ENCODE measurements at places on chromosomes 6 and 20.
A peak's percentile ranks its signal among the peaks of the same experiment; 100 is the strongest.

- no peak overlapping the region for H3K27ac ChIP-seq
- H3K27me3 ChIP-seq = no peaks in the 10 kb centered on the region
- no peaks in the 10 kb centered on the region for H3K4me1 ChIP-seq
Observed at GRCh38 chr6:105178110-105178509, 1.7 kb downstream of the POPDC3 start.

- no peak overlapping the region for H3K27ac ChIP-seq
- no peak for DNase-seq
- H3K27me3 ChIP-seq = no peaks in the 10 kb centered on the region
- H3K4me1 ChIP-seq = peaks cover 2% of the 10 kb centered on the region
- H3K36me3 ChIP-seq = no peaks in the 10 kb centered on the region
- no peak overlapping the region for H3K4me3 ChIP-seq
Observed at GRCh38 chr20:58076405-58076804, 152.0 kb downstream of the ANKRD60 start.

DNA sequence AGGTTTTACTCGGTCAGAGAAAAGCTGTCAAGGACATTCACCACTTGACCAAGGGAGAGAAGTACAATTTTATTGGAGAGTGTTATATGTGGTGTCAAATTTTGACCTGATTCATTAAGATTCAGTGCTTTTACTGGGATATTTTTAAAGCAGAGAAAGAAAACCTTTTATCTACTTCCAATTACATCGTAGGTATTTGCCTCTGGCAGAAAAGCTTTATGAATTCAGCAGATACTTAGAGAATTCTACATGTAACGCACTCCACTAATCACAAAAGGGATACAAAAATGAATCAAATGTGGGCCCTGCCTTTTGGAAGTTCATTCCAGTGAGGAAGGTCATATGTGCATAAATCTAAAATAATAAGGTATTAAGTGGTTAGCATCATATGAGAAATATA lies 133.7 kb downstream of the STXBP5 start:
- H3K36me3 ChIP-seq = no peaks in the 10 kb centered on the region
- H3K4me1 ChIP-seq = no peaks in the 10 kb centered on the region
- no peak overlapping the region for H3K4me3 ChIP-seq

DNA sequence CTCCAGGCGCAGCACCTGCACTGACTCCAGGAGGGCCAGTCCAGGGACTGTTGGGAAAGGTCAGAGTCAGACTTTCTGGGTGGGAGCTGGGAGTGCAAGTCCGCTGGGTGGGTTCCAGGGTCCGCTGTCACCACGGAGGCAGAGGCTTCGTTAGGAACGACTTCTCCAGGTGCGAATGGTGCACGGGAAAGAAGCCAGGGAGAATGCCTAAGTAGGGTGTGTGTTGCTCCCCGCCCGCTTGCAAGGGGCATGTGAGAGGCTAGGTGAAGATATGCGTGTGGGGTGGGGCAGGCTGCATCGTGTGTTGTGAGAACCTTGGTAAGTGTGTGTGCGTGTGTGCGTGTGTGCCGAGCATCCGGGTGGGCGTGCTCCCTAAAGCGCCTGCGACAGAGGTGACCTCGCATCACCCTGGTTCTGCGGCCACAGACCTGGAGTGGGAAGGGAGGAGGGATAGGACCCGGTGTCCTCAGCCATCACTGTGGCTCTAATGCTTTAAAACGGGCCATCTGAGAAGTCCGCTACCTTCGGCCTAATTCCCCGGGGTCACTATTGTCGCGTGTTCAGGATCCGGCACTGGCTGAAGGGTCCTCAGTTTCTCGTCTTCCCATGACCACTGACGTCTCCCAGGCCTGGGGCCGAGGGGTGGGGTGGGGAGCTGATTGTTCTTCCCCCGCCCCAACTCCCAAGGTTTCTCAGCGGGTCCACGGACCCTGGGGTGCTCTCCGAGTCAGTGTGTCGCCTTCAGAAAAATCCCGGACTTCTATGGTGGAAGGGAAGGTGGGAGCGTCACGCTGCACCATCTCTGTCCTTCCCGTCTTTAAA lies 6.1 kb downstream of the SLC32A1 start:
- no peaks in the 10 kb centered on the region for H3K36me3 ChIP-seq
- peaks cover 48% of the 10 kb centered on the region for H3K27me3 ChIP-seq
- H3K4me3 ChIP-seq = no peak overlapping the region
- H3K27ac ChIP-seq = no peak overlapping the region
- peaks cover 2% of the 10 kb centered on the region for H3K4me1 ChIP-seq

DNA sequence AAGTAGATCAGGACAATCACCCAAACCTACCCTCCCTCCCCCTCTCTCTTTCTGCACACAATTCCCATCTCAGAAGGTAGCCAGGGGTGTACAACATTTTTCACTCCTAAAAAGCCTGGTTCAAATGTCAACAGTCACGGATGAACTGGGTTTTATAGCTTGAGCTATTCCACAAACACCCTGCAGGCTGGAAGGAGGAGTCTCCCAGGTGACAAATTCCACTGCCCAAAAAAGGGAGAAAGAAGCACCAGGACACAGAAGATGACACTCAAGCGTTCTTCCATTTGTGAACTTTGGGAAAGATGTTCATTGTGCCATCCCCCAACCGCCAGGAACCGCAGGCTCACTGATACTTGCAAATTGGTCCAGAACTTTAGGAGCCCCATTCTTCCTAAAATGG lies 111.5 kb upstream of the NFATC2 start:
- no peaks in the 10 kb centered on the region for H3K36me3 ChIP-seq
- peak; percentile 61 for DNase-seq
- H3K27ac ChIP-seq = no peak overlapping the region
- H3K27me3 ChIP-seq = no peaks in the 10 kb centered on the region
- H3K4me1 ChIP-seq = peaks cover 1% of the 10 kb centered on the region

DNA sequence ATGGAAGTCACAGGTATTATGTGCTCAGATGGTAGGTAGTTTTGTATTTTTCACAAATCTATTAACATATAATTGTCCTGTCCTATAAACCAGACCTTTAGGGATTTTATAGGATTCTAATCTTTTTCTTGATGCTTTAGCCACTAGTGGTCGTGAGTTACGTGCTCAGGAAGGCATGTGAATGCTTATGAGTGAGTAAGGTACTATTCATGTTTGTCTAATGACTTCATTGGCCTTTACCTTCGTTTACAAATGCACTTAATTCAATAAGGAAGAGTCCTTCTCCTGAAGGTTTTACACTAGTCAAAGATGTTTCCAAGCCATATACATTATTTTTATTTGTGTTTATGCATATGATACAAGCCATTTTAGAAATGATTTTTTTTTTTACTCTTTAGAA lies 23.0 kb downstream of the PACRG start:
- no peaks in the 10 kb centered on the region for H3K4me1 ChIP-seq
- H3K27ac ChIP-seq = no peak overlapping the region
- H3K4me3 ChIP-seq = no peak overlapping the region
- no peaks in the 10 kb centered on the region for H3K36me3 ChIP-seq
- H3K27me3 ChIP-seq = no peaks in the 10 kb centered on the region

DNA sequence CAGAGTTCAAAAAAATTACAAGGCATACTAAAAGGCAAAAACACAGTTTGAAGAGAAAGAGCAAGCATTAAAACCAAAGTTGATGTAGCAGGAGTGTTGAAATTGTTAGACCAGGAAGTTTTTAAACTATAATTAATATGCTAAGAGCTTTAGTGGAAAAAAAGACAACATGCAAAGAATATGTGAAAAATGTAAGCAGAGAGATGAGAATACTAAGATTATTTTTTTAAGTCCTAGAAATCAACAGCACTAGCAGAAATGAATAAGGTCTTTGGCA lies 192.6 kb downstream of the ERMARD start:
- no peaks in the 10 kb centered on the region for H3K27me3 ChIP-seq
- no peaks in the 10 kb centered on the region for H3K4me1 ChIP-seq
- DNase-seq = no peak
- no peaks in the 10 kb centered on the region for H3K36me3 ChIP-seq
- no peak overlapping the region for H3K27ac ChIP-seq

GRCh38 chr6:96923400-96923799 lies 1.1 kb upstream of the KLHL32 start:
- no peak overlapping the region for H3K4me3 ChIP-seq
- H3K27me3 ChIP-seq = no peaks in the 10 kb centered on the region
- DNase-seq = no peak
- no peaks in the 10 kb centered on the region for H3K36me3 ChIP-seq
- no peaks in the 10 kb centered on the region for H3K4me1 ChIP-seq

GRCh38 chr6:29680416-29680815 lies 536 bp downstream of the ZFP57 start:
- H3K27me3 ChIP-seq = no peaks in the 10 kb centered on the region
- no peak for DNase-seq
- H3K27ac ChIP-seq = no peak overlapping the region
- no peaks in the 10 kb centered on the region for H3K36me3 ChIP-seq
- peaks cover 2% of the 10 kb centered on the region for H3K4me1 ChIP-seq

GRCh38 chr20:31674895-31675827 lies 37.4 kb downstream of the COX4I2 start:
- no peaks in the 10 kb centered on the region for H3K27me3 ChIP-seq
- no peak overlapping the region for H3K4me3 ChIP-seq
- no peaks in the 10 kb centered on the region for H3K36me3 ChIP-seq
- peaks cover 21% of the 10 kb centered on the region for H3K4me1 ChIP-seq

- no peaks in the 10 kb centered on the region for H3K27me3 ChIP-seq
- H3K36me3 ChIP-seq = no peaks in the 10 kb centered on the region
- no peaks in the 10 kb centered on the region for H3K4me1 ChIP-seq
Observed at GRCh38 chr20:2858591-2858990, 14.7 kb upstream of the PTPRA start.

- no peaks in the 10 kb centered on the region for H3K4me1 ChIP-seq
- DNase-seq = no peak
- no peaks in the 10 kb centered on the region for H3K36me3 ChIP-seq
- no peak overlapping the region for H3K27ac ChIP-seq
Observed at GRCh38 chr20:61812121-61812844, 253.4 kb downstream of the TAF4 start.

DNA sequence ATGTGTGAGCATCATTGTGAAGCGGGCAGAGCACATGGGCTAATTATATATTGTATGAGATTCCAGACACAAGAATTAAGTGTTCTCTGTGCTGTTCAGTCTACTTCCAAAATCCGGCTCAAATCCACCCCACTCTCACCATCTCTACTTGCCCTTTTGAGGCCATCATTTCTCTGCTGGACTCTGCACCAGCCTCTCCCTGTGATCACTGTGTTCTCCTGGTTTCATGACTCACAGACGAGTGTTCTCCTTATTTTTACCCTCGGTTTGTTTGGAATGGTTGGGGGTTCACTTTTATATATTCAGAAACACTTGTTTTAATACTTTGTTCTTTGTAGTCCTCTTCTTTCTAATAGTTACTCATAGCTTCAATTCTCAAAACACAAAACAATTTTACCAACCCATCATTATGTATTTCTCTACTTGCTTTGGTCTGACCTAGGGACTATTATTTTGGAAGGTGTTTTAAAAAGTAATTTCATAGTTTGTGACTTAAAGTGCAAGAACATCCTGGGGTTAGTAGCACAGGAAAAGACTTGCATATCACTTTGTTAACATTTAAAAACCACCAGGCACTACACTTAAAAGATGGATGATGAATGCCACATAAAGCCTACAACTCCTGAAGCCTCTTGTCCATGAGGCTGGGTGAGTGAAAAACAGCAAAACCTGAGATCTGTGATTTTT lies 82.7 kb downstream of the UST start:
- no peaks in the 10 kb centered on the region for H3K27me3 ChIP-seq
- no peak overlapping the region for H3K27ac ChIP-seq
- H3K36me3 ChIP-seq = no peaks in the 10 kb centered on the region
- no peaks in the 10 kb centered on the region for H3K4me1 ChIP-seq
- no peak overlapping the region for H3K4me3 ChIP-seq

- no peaks in the 10 kb centered on the region for H3K27me3 ChIP-seq
- no peak overlapping the region for H3K4me3 ChIP-seq
- no peaks in the 10 kb centered on the region for H3K36me3 ChIP-seq
Observed at GRCh38 chr20:58021481-58021880, 207.0 kb downstream of the ANKRD60 start.

- H3K4me3 ChIP-seq = no peak overlapping the region
- no peaks in the 10 kb centered on the region for H3K4me1 ChIP-seq
- no peaks in the 10 kb centered on the region for H3K36me3 ChIP-seq
- H3K27me3 ChIP-seq = no peaks in the 10 kb centered on the region
- no peak overlapping the region for H3K27ac ChIP-seq
Observed at GRCh38 chr6:169082817-169083507, 170.7 kb downstream of the THBS2 start.

DNA sequence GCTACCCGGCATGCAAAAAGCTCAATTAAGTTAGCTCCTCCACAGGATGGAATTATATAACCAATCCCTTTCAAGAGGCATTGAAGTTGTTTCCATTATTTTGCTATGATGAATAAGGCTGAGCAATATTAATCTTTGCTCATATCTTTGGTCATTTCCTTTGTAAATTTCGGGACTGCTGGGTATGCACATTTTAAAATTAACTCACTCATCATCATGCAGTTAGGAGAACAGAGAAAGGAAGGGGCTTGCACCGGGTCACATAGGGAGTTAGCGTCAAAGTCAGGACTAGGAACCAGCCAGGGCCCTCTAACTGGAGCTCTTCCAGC lies 430 bp upstream of the FAM110A start:
- no peaks in the 10 kb centered on the region for H3K27me3 ChIP-seq
- H3K27ac ChIP-seq = peak overlapping the region; percentile 67
- no peak for DNase-seq
- no peak overlapping the region for H3K4me3 ChIP-seq
- H3K36me3 ChIP-seq = no peaks in the 10 kb centered on the region

GRCh38 chr6:49606721-49607390 lies 29.8 kb downstream of the RHAG start:
- H3K36me3 ChIP-seq = no peaks in the 10 kb centered on the region
- no peaks in the 10 kb centered on the region for H3K4me1 ChIP-seq
- no peak overlapping the region for H3K27ac ChIP-seq
- peak; percentile 70 for DNase-seq
- no peak overlapping the region for H3K4me3 ChIP-seq

- H3K27me3 ChIP-seq = no peaks in the 10 kb centered on the region
- H3K36me3 ChIP-seq = no peaks in the 10 kb centered on the region
- H3K27ac ChIP-seq = no peak overlapping the region
- H3K4me3 ChIP-seq = no peak overlapping the region
Observed at GRCh38 chr6:71349395-71349794, 60.8 kb downstream of the OGFRL1 start.

- no peaks in the 10 kb centered on the region for H3K27me3 ChIP-seq
- H3K36me3 ChIP-seq = no peaks in the 10 kb centered on the region
- H3K4me3 ChIP-seq = no peak overlapping the region
- H3K27ac ChIP-seq = no peak overlapping the region
- DNase-seq = no peak
- no peaks in the 10 kb centered on the region for H3K4me1 ChIP-seq
Observed at GRCh38 chr6:129684323-129684884, 25.6 kb downstream of the ARHGAP18 start.

- DNase-seq = peak; percentile 83
- H3K27ac ChIP-seq = no peak overlapping the region
- H3K27me3 ChIP-seq = no peaks in the 10 kb centered on the region
- no peaks in the 10 kb centered on the region for H3K4me1 ChIP-seq
Observed at GRCh38 chr20:40218316-40218969, 470.6 kb downstream of the MAFB start.

Data from mesendoderm (in vitro differentiated cells).